ENCODE measurements at places on chromosomes 13 and 19. TPM values are rescaled to one million over a fixed set of nuclear protein-coding genes. Genes with fewer than 3 reads are reported as not detected.

The POGLUT2 gene
- not detected for total RNA-seq

The EHD2 gene
- total RNA-seq: 15.2 TPM

The KLK10 gene
- not detected for total RNA-seq

The BTBD2 gene
- total RNA-seq: 66.7 TPM

The GTF2F1 gene
- 166 TPM for total RNA-seq

The ARL11 gene
- 0.68 TPM for total RNA-seq

The SIRT2 gene
- total RNA-seq: 56.3 TPM

The UBE2L5 gene
- total RNA-seq: not detected

The PHF11 gene
- total RNA-seq: 4.2 TPM

DNA sequence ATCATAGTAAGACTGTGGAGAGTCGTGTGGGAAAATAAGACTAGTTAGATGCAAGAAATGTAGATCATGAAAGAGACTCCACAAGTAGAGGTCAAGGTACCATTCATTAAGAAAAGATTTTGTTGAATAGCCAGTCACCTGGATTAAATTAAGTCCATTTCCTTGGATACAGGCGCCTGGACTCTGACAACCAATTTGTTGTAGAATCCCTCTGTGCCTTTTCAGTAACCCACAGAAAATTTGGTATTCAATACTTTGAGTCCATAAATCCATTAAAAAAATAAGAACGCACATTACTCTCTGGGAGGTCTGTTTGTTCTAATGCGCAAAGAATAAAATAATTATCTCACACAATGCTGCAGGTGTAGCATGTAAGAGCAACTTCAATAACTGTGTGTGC, 469.4 kb downstream of the KLF12 start:
- DNase-seq: no peak

DNA sequence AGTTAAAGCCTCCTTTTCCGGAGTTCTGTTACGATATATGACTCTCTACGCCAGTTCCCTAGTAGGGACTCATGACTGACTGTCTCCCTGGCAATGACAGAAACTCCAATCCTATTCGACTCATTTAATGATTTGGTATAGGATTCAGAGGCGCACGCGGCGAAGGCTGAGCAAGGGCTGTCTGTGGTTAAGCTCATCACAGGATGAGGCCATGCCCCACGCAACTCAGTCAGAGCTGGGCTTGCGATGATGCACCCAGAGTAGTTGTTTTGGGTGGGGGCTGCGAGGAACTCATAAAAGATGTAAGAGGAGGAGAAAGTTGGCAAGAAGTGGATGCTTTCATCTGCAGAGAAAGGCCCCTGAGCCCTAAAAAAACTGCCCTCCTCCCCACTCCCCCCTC, 468 bp upstream of the SERTM1 start:
- no peak for DNase-seq

GRCh38 chr13:21882766-21883165, 211.9 kb downstream of the FGF9 start:
- DNase-seq: no peak

- no peak for DNase-seq
Observed at GRCh38 chr13:90738881-90739280, 608.6 kb upstream of the MIR17HG start.

DNA sequence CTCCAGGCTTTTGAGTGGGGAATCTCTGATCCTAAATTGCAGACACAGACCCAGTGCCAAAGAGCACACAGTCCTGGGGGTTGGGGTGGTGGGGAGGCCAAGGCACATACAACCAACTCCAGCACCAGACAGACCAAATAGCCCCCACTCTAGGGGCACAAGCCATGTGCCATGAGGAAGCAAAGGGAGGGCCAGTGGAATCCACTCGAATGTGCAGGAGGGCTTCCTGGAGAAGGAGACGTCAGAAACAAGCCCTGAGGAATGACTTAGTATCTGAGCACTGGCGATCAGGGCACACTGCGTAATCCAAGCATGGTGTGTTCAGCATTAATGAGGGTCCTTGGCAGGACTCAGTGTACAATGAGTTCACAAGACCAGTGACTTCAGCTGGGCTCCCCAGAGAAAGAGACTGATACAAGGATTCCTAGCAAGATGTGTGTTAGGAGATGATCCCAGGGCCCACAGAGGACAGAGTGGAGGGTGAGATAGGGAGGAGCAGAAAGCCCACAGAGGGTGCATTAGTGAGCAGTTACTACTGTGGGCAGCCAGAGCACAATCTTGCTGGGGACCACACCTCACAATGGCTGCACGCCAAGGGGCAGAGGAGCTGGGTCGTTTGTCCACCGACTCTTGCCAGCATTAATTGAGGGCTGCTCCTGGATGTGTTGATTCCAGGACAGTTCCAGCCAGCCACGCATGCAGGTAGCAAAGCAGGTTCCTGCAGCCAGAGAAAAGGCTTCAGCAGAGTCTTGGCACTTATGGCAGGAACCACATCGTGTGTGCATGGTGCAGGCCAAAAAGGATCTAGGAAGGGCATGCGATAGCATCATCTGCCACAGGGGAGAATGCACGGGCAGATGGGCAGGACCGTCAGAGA, 152.6 kb upstream of the VSTM2B start:
- no peak for DNase-seq

DNA sequence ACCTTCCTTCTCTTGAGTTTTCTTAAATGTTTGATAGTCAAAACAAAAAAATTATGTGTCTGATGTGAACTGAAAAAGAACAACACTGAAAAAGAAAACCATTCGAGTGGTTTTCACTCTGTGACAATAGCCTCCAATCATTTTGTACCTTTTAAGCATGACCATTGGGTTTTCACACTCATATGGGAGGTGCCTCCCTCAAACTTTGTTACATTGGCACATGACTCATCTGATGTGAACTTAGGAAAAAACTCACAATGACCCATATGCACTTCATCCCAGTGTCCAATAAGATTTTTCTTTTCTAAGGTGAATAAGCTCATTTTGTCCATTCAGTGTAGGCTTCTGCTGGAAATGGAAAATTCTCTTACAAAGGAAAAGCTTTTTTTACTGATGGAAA, 66.6 kb upstream of the XPO4 start:
- DNase-seq: no peak

DNA sequence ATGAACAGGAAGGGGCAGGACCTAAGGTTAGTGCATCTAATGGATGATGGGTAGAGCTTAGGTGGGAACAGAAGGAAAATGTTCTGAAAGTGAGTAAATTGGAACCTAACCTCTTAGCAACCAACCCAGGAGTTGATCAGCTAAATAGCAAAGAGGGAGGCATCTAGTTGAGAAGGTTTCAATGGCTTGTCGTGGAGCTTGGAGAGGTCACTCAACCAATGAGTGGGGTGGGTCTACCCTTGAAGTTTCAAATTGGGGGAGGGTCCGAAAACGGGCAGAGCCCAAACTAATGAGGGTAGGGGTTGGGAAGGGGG, 5.7 kb upstream of the SHKBP1 start:
- DNase-seq: no peak

DNA sequence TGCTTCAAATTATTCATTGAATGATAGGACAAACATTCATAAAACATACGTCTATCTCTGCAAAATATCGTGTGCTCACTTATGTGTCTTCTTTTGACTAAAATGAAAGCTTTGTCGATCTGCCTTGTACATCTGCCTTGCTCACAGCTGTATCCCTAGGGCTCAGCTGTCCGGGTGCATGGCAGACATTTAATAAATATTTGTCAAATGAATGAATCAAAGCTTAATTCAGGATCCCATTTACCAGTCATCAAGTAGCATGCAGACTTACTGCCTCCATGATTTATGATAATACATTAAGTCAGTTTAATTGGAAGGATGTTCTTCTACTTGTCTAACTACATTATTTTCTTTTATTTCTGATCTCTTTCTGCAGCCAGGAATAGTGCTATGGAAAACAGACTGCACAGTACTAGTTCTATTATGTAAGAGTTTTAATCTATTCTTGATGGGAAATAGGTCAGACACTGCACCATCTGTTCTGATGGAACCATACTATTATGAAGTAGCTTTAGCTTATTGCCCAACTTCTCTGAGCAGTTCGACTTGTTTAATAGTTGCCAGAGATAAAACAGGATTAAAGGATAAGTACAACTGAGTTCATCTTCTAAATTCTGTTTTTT, 13.2 kb downstream of the SLC46A3 start:
- no peak for DNase-seq

DNA sequence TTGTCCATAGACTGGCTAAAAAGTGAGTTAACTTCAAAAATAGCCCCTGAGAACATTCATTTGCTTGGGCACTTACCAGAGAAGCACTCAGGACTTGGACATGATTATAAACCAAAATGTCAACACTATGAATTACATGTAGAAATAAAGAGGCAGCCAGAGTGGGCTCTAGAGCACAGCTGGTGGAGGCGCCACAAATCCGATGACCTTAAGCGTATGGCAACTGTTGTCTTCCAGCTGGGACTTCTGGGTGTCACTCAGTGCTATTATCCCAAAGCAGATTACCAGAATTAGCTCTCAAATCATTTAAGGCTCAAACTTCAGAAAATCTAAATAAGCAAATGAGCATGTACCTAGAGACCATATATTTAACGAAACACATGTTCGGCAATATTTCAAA, 1255.5 kb upstream of the SLC10A2 start:
- DNase-seq: no peak

- DNase-seq: peak; percentile 32
Observed at GRCh38 chr13:72062566-72062965, 195.6 kb upstream of the DACH1 start.

DNA sequence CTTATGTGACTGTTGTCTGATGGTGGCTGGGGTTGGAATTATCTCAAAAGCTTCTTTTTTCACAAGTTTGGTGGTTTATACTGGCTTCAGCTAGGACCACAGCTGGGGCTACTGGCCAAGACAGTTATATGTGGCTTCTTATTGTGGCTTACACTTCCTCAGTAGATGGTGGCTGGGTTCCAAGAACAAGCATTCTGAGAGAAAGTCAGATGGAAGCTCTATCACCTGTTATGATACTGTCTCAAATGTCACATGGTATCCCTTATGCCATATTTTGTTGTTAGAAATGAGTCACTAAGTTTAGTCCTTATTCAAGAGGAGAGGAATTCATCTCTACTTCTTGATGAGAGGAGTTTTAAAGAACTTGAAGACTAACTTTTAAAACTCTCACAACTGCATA, 41.6 kb downstream of the NDFIP2 start:
- no peak for DNase-seq

DNA sequence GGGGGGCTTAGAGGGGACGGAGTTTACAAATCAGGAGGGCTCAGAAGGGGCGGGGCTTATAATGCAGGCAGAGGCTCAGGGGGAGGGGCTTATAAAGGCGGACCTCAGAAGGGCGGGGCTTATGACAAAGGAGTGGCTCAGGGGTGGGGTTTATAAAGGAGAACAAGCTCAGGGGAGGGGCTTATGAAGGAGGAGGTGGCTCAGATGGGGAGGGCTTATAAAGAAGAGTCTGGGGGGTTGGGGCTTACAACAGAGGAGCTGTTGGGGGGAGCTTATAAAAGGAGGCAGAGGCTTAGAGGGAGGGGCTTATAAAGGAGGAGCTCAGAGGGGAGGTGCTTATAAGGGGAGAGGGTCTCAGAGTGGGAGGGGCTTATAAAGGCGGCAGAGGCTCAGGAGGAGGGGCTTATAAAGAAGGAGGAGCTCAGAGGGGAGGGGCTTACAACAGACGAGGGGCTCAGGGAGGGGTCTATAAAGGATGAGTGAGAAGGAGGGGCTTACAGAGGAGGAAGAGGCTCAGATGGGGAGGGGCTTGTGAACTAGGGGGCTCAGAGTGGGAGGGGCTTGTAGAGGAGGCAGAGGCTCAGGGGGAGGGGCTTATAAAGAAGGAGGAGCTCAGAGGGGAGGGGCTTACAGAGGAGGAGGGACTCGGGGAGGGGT, 1.0 kb downstream of the SMIM24 start:
- peak; percentile 37 for DNase-seq

DNA sequence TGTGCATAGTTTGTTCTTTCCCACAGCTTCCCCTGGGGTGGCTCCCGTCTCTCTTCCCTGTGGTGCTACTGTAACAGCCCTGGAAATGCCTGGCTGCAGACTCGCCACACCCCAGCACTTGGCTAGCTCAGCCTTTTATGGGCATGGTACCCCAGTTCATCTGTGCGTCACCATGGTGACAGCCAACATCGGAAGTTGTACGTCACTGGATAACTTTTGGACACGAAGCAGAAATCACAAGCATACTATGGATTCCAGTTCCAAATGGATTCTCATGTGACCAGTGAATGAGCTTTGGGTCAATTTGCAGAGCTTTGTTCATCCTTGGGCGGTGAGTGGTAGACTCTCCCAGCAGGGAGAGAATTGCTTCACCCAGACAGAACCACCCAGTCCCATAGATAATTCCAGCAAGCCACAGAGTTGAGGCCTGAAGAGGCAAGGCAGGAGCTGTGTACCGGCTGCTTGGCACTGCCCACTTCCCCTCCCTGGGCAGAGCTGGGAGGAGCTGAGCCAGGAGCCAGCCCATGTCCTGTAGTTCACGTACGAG, 54.4 kb downstream of the COL4A2 start:
- DNase-seq: peak; percentile 50

GRCh38 chr19:43570174-43570791, 5.0 kb downstream of the XRCC1 start:
- no peak for DNase-seq

GRCh38 chr13:64546371-64546770, 2683.8 kb downstream of the PCDH9 start:
- DNase-seq: no peak

DNA sequence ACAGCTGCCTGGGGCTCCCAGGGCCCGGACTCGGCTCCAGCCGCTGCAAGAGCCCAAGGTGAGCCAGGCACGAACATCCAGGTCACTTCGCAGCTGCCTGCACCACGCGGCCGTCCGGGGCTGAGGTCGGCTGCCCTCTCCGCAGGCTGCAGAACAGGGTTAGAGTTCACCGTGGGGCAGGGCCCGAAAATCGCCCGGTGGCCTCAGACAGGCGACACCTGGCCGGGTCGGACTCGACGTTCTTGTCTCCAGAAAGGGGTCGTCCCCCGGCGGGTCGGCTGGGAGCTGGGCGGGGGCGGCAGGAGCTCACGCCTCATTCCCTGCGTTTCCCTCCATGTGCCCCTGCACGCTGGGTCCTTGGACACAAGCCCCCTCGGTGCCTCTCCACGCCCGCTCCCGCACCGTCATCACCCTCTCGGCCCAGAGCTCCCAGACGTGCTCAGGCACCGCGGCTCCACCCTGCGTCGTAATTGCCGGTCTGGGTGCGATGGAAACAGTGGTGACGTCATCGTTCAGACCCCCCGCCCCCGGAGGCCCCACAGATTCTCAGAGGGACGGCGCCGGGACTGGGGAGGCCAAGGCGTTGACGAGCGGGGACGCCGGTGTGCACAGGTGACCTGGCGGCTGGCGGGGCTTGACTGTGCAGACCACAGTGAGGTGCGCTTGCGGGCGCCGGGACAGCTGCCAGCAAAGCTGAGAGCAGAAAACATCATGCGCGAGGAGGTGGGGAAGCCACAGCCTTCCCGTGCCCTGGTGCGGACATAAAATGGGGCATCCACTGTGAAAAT, 4.0 kb upstream of the GRIN3B start:
- DNase-seq: peak; percentile 75

- no peak for DNase-seq
Observed at GRCh38 chr13:78777976-78778375, 119.0 kb upstream of the OBI1 start.

DNA sequence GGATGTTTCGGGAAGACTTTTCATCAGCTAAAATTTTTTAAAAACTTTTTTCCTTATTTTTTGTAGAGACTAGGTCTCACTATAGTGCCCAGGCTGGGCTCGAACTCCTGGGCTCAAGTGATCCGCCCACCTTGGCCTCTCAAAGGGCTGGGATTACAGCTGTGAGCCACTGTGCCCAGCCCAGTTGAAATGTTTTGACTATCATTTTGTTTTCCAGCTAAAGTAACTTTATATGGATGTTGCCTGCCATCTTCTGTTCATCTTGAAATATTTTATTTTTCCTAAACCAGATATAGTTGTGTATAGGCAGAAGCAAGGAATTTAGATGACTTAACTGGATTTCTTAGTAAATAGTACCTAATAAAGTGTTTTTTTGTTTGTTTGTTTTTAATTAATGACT, 7.0 kb downstream of the CAB39L start:
- no peak for DNase-seq
